WTC11 (cell line): ENCODE measurements at places on chromosomes 3 and 15.

GRCh38 chr15:42605796-42606195, 30.4 kb downstream of the STARD9 start:
- no peak for DNase-seq

GRCh38 chr3:167102071-167102470, 278.0 kb downstream of the ZBBX start:
- DNase-seq = peak; percentile 43

DNA sequence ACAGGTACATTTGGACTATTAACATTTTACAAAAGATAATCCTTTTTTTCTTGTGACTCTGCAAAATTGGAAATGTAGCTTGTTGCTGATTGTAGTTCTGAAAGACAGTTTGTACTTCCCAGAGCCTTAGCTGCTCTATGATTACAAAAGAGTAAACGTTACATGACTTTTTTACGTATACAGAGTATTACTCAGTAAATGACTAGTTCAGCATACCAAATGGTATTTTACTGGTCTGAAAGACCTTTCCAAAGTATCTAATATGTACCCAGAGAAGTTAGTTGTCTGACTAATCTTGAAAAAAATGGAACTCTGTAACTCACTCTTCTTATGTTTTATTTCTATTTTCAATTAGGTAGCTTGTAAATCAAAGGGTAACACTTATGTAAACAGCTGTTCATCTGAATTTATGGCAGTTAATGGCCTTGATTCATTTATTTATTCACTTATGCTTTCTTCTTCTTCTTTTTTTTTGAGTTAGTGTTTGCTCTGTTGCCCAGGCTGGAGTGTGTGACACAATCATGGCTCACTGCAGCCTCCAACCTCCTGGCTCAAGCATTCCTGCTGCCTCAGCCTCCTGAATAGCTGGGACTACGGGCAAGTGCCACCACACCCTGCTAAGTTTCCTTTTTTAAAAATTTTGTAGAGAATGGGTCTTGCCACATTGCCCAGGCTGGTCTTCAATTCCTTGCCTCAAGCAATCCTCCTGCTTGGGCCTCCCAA, 151.7 kb downstream of the C3orf38 start:
- DNase-seq = no peak

DNA sequence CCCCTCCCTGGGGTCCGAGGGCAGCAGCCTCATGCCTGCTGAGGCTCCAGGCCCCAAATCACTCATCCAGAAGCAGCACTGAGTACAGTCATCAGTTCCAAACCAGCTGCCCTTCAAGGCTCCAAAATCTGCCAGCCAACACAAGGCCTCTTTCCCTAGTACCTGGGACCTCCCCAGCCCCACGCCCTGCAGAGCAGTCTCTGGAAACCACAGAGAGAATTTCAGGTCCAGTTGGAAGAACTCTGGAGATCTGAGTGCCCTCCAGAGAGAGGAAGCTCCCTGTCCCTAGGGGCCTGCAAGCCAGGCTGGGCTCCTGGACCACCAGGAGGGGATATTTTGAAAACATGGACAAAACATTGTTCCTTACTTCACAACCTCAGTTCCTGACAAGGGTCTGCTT, 26.2 kb downstream of the TKT start:
- no peak for DNase-seq
